ENCODE measurements at places on chromosomes 7 and 10. TPM values are rescaled to one million over a fixed set of nuclear protein-coding genes. Genes with fewer than 3 reads are reported as not detected.

DNA sequence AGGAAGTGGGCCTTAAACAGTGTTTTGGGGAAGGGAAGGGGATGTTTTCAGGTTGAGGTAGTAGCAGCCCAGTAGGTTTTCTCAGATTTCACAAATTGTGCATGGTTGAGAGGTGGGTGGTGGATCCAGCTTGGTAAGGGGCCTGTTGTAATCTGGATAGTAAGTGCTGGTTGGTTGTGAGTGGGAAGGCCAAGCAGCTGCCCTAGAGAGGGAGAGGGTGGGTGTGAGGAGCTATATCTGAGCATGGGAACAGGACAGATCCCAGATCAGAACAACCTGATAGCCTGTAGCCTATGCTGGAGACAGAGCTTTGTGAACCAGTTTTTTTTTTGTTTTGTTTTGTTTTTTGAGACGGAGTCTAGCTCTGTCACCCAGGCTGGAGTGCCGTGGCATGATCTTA is 53.9 kb upstream of the ZMIZ2 start:
- H3K4me1 ChIP-seq = no peaks in the 10 kb centered on the region
- H3K36me3 ChIP-seq = peaks cover 7% of the 10 kb centered on the region
- DNase-seq = no peak
- no peak overlapping the region for H3K4me3 ChIP-seq

DNA sequence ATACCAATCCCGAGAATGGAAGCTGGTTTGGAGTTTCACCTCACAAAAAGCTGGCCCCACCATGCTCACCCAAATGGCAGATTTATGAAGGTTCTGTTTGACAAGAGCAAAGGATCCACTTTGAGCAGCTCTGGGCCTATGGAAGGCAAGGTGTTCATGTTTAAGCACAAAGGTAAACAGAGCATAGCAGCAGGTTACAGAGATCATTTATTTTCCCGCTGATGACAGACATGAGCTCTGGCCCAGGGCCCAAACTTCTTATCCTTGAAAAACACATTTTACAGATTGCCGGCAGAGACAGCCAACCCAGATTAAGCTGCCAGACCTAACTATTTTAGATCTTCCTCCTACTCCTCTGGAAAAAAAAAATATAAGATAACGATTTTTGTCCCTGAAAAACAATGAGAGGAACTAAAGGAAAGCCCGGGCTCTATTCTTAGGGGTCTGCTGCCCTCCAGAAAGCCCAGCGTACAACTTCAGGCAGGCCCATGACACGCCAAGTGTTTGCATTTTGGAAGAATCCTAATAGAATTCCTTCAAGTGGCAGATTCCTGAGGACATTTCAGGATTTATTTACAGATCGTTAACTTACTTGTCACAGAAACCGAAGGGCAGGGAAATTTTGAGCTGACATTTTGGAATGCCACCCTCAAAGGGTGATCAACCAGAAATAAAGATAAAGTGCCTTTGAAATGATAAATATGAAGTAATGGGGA is 40.0 kb downstream of the SYPL1 start:
- DNase-seq = no peak
- peaks cover 13% of the 10 kb centered on the region for H3K4me1 ChIP-seq
- H3K27me3 ChIP-seq = no peaks in the 10 kb centered on the region
- H3K27ac ChIP-seq = no peak overlapping the region

DNA sequence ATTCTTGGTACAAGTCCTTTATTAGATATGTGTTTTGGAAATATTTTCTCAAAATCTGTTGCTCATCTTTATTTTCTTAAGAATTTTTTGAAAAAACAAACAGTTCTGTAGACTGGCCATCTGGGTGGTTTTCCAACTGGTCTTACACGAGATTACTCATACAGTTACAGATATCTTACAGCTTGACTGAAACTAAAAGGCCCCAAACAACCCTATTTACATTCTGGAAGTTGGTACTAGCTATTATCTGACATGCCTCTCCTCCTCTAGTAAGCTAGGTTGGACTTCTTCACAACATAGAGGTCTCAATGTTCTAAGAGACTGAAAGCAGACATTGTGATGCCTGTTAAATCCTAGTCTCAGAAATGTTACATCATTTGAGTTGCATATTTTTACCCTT is 52.0 kb downstream of the ZNF22 start:
- no peaks in the 10 kb centered on the region for H3K36me3 ChIP-seq
- no peak overlapping the region for H3K27ac ChIP-seq
- no peak for DNase-seq
- H3K4me3 ChIP-seq = no peak overlapping the region

GRCh38 chr7:9498303-9498702 is 1064.9 kb downstream of the NXPH1 start:
- DNase-seq = no peak
- no peak overlapping the region for H3K4me3 ChIP-seq
- H3K27me3 ChIP-seq = no peaks in the 10 kb centered on the region
- H3K4me1 ChIP-seq = no peaks in the 10 kb centered on the region
- no peaks in the 10 kb centered on the region for H3K36me3 ChIP-seq
- H3K27ac ChIP-seq = no peak overlapping the region

The NODAL gene
- 29.9 TPM for total RNA-seq
